ENCODE measurements at places on chromosomes 7 and 10.

DNA sequence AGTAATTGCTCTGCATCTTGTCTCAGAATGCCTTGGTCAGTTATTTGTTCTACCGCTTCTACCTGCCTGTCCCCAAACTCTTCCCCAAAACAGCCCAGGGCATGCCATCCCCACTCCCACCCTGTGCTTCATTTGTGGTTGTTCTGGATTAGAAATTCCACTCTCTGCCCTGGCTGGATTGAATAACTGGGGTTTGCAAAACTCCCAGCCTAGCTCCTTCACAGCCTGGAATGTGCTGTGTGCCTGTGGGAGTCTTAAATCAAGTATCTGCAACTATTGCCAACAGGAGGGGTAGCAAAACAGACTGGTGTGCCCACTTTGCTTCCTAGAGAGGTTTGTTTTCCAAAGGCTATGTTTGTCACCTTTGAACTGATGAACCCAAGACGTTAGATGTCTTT, 24.2 kb downstream of the TSPAN15 start:
- DNase-seq: no peak

DNA sequence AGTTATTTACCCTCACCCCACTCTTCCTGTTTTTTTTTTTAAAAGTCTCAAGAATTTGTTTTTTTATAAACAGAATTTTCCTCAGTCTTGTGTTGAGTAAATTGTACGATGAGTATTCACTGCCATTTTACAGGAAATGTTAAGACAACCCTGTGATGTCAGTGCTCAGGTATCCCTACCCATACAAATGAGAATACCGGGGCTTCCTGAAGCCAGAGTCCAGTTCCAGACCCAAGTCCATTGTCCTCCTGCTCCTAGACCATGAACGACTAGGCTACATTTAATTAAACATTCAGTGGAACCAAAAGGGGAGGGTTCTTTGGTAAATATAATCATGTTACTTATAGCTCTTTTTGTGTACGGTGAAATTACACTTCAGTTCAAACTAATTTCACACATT, 79.2 kb downstream of the GNAI1 start:
- DNase-seq: no peak

GRCh38 chr7:155602750-155603149, 41.7 kb upstream of the RBM33 start:
- DNase-seq: no peak

DNA sequence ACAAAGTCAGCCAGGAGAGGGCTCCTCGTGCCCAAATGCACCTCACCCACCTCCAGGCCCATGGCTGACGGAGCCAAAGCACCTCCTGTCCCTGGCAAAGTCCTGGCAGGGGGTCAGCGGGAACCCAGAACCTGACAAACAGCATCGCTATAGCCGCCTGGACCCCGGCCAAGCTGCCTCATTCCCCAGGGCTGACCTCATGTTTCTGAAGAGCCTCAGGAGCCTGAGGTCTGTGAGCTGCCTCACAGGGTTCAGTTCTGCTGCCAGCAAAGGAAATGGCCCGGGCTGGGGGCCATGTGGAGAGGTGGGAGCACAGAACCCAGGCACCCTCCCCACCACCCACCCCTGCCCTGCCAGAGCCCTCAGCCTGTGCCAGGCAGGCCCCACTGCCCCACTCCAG, 4.2 kb upstream of the NANOS1 start:
- peak; percentile 76 for DNase-seq

DNA sequence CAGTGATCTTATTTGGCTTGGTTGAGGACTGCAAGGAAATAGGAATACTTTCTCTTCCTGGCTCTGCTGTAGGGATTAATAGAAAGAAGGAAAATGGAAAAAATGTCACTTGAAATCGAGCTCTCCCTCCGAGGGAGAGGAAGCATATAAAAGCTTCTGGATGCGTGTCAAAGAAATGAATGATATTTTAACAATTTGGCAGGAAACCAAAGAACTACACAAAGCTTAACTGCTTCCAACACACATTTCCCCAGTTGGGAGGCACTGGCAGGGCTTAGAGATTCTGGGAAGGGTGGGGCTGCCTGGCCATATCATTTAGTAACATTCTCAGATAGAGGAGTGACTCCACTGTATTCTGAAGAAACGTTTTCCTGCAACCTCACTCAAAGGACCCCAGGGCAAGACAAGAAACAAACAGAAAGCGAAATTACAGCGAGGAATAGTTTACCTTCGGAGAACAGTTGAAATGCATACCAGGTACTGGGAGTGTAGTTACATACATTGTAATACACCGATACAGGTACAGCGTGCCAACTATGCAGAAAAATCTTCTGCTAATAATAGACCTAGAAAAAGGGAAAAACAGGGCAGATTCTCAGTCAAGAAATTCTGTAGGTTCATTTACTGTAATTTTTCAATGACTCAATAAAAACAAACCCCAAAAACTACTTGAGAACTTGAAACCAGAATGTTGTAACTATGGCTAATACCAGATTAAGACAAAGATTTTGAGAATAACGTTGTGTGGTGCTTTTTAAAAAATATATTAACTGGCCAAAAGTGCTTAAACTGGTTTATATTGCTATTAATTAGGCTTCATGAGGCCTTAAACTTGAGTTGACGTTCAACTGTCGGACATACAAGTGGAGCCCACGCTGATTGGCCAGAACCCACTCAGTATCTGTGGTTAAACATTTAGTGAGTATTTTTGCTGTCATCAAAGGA, 75.7 kb upstream of the ASAH2 start:
- peak; percentile 63 for DNase-seq

- no peak for DNase-seq
These were observed 80.0 kb downstream of the EEPD1 start for GRCh38 chr7:36232971-36233550.

DNA sequence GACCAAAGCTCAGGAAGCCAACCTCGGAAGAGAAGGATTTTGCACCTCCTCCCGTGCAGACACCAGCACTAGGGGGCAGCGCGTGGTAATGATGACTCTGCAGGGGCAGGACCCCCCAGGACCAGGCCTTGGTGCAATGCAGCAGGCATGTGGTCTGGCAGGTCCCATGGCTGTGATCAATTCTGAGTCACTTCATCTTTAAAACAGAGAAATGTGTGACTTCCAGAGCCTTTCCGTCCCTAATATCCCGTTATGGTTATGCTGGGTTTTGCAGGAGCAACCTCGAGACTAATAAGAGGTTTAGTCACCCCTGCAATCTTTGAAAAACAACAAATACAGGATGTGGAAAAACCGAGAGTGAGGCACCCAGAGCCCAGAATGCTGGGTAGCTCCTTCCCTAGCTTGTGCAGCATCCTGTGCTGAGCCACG, 30.2 kb upstream of the GJD4 start:
- no peak for DNase-seq

GRCh38 chr10:20995123-20995987, 98.2 kb upstream of the NEBL start:
- no peak for DNase-seq

GRCh38 chr7:112260911-112261310, 54.4 kb downstream of the ZNF277 start:
- no peak for DNase-seq

DNA sequence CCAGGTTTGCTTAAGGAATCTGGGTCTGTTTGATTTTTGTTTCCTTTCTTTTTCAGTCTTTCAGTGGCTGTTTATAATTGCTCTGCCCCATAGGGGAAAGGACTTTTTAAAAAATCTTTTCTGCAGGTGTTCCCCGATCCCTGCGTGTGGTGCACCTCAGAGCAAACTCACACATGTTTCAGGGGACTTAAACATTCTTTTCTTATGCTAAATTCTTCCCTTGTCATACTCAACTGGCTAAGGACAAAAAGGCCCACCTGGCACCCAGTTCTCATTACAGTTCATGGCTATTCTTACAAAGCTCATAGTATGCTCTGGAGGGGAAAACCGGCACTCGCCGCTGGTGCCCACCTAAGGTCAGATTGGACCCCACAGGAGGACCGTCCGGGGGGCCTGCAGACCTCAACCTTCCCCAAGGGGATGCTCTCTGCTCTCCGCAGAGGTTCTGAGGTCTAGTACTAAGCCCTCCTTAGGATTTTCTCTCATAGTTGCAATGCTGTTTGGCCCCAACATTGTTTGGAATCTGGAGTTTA, 220.3 kb downstream of the HGF start:
- DNase-seq: no peak

DNA sequence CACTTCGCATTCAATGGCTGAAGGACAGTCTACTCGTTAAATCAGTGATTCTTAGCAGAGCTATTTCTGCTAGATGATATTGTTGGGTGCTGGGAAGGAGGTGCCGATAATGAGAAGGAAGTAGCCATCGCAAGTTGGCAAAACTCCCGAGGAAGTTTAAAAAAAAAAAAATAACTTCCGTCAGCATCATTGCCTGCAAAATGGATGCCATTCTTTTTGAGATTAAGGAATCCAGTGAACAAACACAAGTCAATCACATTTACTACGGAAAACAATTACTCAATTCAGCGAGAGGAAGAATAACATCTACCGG, 74.4 kb upstream of the SFMBT2 start:
- no peak for DNase-seq

GRCh38 chr7:47231032-47231431, 350.9 kb downstream of the TNS3 start:
- DNase-seq: no peak

GRCh38 chr10:124168991-124169802, 75.8 kb upstream of the CHST15 start:
- no peak for DNase-seq

- DNase-seq: no peak
These were observed 6.8 kb upstream of the MSMB start for GRCh38 chr10:46052791-46053375.

GRCh38 chr10:50625649-50626132, 1.9 kb upstream of the SGMS1 start:
- no peak for DNase-seq

- no peak for DNase-seq
These were observed 20.2 kb upstream of the ASL start for GRCh38 chr7:66055321-66055956.

DNA sequence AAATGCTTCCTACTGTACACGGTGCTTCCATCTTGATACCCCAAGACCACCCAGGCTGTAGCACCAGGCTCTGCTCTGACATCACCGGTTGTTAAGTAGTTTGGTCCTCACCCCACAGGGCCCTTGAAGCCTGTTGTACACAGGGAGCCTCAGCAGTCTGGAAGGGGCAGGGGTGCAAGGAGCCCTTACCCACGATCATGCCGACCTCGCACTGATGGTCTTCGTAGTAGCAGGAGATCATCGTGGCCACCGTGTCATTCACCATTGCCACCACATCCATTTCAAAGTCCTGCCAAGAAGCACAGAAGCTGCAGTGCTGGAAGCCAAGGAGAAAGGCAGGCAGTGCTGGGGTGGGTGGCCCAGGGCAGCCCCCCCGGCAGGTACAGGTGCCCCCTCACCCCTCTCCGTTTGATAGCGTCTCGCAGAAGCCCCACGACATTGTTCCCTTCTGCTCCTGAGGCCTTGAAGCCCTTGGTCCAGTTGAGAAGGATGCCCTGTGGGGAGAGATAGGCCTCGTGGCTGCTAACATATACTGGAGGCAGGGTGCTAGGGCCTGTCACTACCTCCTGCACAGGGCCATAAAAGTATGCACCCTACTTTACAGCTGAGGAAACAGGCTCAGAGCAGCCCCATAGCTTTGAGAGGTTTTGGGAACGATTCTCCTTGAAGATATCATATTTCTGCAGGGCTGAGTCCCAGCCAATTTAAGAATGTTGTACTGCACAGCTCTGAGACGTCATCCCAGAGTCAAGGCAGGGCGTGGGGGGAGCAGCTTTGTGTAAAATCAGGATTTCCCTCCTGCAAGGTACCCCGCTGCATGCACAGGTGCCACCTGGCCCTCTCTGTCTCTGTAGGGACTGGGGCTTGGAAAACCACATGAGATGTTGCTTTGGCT, 8.7 kb upstream of the MYL7 start:
- no peak for DNase-seq

DNA sequence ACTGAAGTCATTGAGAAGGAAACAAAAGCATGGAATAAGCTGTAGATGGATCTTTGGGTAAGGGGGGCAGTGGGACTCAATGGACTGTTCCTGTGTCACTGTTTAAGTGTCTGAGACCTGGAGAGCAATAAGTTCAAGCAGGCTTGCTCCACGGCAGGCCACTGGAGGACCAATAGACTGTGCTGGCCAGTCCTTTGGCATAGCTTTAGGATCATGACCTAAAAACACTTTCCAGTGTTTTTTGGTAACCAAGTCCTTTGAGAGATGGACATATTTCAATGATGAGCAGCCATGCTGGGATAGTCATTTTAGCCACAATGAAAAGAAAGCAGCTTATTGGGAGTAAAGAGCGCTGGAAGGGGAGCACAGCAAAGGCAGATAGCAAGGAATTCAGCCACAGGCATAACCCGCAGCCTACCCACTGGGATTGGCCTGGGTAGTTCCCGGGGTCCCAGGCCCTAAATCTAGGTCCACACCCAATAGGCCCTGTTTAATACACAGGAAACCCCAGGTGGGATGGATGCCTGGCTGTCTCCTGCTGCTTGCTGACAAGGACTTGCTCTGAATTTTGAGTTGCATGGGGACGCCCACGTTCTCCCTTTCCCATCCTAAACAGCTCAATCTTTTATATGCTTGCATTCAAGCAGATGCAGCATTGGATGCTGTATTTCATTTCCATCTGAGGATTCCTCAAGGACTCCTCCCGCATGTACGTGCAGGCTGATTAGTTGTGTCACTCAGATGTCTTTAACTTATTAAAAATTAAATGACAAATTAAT, 727.2 kb downstream of the KCNMA1 start:
- DNase-seq: no peak

DNA sequence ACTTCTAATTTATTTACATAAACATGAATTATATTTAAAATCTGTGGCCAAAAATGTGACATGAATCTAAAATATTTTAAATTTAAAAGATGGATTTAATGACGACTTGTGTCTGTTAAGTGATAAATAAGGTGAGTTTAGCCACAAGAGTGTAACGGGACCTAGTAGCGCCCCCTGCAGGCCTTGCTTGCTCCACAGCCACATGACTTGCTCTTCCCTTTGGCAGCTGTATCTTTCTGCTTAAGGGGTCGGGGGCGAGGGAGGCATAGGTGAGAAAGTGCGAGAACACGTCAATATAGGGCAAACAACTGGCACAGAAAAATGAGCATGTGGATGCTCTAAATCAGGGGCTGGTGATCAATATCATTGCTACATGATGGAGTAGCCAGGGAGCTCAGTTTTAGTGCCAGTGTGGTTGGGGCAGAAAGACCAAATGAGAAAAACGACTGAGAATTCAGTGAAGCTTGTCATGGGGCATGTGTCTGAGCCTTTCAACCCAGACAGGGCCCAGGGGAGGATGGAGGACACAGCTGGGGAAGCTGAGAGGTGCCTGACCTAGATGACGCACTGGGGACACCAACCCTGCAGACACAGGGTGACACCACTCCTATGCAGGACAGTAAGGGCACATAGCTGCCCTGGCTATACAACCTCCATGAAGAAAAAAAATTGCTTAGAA, 49.8 kb downstream of the PAXIP1 start:
- DNase-seq: no peak

Measured in RWPE1 (cell line).